Spinal cord (tissue), 10 donors: ENCODE measurements at places on chromosomes 5 and 9. TPM values are rescaled to one million over a fixed set of nuclear protein-coding genes. Genes with fewer than 3 reads are reported as not detected.

- H3K4me3 ChIP-seq, result no peak overlapping the region
- no peak overlapping the region for H3K27ac ChIP-seq
- H3K27me3 ChIP-seq, result no peaks in the 10 kb centered on the region
- H3K36me3 ChIP-seq, result no peaks in the 10 kb centered on the region
- DNase-seq, result no peak
- H3K4me1 ChIP-seq, result no peaks in the 10 kb centered on the region
Observed at GRCh38 chr9:29796291-29796952, 2223.1 kb upstream of the C9orf72 start.

MYOT gene
- total RNA-seq, result 8.3 TPM

SLC4A9 gene
- 0.39 TPM for total RNA-seq

- H3K27me3 ChIP-seq, result no peaks in the 10 kb centered on the region
- no peak for DNase-seq
- H3K4me1 ChIP-seq, result no peaks in the 10 kb centered on the region
- H3K36me3 ChIP-seq, result no peaks in the 10 kb centered on the region
Observed at GRCh38 chr5:76269259-76269931, 133.7 kb upstream of the IQGAP2 start.

- DNase-seq, result no peak
- peak overlapping the region; percentile 50 for H3K4me3 ChIP-seq
- peaks cover 27% of the 10 kb centered on the region for H3K36me3 ChIP-seq
- peak overlapping the region; percentile 54 for H3K27ac ChIP-seq
- peaks cover 26% of the 10 kb centered on the region for H3K4me1 ChIP-seq
- no peaks in the 10 kb centered on the region for H3K27me3 ChIP-seq
Observed at GRCh38 chr9:128159522-128159783, 612 bp upstream of the BBLN start.
